Right cardiac atrium (tissue), 5 donors: ENCODE measurements at places on chromosomes 16 and 17. TPM values are rescaled to one million over a fixed set of nuclear protein-coding genes. Genes with fewer than 3 reads are reported as not detected.

Gene ICAM2
- 50.3 TPM for polyA plus RNA-seq

Gene LRRC36
- 0.36 TPM for polyA plus RNA-seq

DNA sequence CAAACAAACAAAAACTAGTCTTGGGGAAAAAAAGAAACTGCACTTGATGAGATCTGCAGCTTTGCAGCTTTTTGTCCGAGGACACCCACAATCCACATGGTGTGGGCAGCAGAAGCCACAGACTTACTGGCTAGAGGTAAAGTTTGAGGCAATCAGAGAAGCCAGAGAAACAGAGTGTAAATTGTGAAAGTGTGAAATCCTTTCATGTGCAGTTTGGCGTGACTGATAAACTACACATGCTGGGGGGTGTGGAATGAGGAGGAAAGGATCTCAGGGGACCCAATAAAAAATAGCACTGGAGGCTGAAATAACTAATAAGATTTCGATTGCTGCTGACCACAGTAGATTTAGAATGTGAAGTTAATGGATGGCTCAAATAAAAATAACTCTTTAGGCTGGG is 42.4 kb upstream of the HOXB13 start:
- DNase-seq = no peak

Gene KRTAP9-6
- polyA plus RNA-seq = not detected

DNA sequence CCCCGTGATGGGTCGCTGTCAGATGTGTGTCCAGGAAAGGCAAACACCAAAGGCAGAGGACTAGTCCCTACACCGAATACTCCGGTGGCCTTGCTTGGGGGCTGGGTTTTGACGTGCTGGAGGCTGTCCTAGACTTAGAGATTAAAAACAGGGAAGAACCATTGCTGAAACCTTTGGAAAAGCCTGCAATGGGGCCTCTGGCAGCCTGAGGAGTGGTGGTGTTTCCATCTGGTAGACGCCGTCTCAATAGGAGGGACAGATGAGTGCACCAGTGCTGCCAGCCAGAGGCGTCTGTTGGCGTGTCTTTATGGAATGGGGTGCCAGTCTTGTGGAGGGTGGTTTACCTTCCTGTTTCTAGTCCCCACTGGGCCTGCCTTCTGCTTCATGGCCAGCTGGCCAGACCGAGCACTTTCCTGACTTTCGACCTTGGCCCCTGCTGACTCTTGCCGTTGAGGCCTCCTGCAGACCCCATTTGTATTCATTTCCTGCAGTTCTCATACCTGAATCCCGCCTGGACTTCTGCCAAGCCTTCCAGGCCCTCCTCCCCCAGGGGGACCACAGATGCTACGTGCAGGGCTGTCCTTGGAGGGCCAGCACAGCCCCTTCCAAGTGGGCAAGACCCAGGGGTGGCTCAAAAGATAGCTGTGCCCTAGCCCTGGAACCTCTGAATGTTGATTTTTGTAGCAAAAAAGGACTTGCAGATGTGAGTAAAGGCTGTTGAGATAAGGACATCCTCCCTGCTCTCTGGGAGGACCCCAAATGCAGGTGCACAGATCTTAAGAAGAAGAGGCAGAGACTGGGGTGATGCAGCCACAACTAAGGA is 1.9 kb upstream of the DNASE1 start:
- no peak for DNase-seq

- no peak for DNase-seq
Measured at GRCh38 chr17:80513892-80514291, 30.7 kb upstream of the RPTOR start.

DNA sequence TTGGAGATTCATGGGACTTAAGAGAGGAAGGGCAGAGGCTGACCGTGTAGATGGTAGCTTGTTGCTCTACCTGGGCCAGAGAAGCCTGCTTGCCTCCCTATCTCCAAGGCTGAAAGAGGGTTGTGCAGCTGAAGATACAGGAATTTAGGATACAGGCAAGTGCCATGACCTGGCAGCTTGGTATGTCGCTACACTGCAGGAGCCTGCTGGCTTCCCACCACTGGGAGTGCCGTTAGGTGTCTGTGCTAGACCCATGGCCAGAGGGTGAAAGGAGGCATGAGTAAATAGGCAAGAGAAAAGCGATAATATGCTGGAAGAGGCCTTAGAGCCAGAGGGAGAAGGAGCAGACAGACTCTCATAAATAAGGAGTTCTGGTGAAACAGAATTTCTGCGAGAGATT is 10.6 kb downstream of the NAA60 start:
- no peak for DNase-seq

GRCh38 chr17:20961586-20961985 is 81.2 kb downstream of the USP22 start:
- no peak for DNase-seq

Gene SOST
- 1.6 TPM for polyA plus RNA-seq

DNA sequence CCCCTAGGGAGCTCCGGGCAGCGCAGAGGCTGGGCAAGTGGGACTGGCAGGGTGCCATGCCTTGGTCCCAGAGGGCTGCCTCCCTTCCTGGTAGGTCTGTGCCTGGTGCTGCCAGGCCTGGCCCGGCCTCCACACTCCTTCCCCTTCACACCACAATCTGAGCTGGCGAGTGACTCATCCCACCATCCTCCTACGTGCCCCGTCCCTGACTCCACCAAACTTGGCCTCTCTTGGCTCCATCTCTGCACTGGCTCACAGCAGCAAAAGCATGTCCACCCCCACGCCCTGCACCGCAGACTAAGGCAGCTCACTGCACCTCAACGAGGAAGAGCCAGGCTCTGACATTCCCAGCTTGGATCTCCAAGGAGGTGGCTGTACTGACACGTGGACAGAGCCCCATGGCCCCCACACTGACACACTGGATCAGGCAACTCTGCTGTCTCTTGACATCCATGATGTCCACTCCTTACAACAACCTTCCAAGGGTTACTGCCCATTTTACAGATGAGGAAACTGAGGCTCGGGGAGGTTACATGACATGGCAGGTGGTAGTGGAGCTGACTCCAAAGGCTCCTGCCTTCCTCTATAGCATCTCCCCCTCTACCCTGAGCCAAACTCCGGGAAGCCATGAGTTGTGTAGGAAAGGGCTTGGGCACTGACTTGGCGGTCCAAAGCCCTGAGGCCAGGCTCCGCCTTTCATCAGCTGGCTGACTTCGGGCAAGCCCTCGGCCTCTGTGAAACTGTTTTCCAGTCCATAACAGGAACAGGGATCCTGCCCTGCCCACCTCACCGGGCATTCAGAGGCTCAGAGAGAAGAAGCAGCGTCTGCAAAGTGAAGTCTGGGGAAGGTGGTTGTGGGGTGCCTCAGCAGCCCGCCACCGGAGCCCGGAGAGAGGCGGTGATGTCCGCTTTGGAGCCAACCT is 20.1 kb upstream of the KRT19 start:
- peak; percentile 63 for DNase-seq

- DNase-seq = no peak
Measured at GRCh38 chr17:67109111-67109510, 64.8 kb downstream of the CACNG1 start.

- DNase-seq = no peak
Measured at GRCh38 chr16:15597822-15598647, 44.9 kb downstream of the MARF1 start.
